ENCODE measurements at places on chromosomes 3 and 15. TPM values are rescaled to one million over a fixed set of nuclear protein-coding genes. Genes with fewer than 3 reads are reported as not detected.

PRKCI gene
- 87.6 TPM for polyA plus RNA-seq

SCAANT1 gene
- polyA plus RNA-seq, result 1.2 TPM

NOX5 gene
- polyA plus RNA-seq, result 0.64 TPM

MEX3B gene
- polyA plus RNA-seq, result 49.7 TPM

CD200R1 gene
- polyA plus RNA-seq, result 0.60 TPM

TMC3 gene
- 0.18 TPM for polyA plus RNA-seq

ZNF106 gene
- 41.8 TPM for polyA plus RNA-seq

SCAPER gene
- 25.2 TPM for polyA plus RNA-seq

HRH1 gene
- 2.2 TPM for polyA plus RNA-seq
